ENCODE measurements at places on chromosomes 6 and 20.

GRCh38 chr6:167956983-167957492 is 40.4 kb upstream of the KIF25 start:
- DNase-seq = no peak

DNA sequence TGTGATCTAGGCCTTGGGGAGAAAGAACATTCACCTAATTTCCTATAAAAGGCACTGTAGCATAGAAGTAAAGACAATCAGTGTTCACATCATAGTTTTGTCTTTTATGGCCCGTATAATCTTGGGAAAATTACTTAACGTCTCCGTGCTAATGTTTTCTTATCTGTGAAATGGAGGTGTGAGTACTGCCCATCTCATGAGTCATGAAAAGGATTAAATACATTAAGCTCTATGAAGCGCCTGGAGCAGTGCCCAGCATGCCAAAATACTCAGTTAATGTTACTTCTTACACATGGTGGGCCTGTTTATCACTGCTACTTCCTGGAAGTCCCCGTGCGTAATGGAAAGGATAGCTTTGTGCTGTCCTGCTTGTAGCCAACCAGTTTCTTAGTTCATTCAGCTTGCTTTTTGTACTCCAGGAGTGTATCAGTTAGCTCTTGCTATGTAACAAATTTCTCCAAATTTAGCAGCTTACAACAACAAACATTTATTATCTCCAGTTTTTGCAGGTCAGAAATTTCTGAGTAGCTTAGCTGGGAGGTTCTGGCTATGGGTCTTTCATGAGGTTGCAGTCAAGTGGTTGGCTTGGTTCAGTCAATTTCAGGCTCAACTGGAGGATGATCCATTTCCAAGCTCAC is 103.6 kb upstream of the BMP2 start:
- no peak for DNase-seq

DNA sequence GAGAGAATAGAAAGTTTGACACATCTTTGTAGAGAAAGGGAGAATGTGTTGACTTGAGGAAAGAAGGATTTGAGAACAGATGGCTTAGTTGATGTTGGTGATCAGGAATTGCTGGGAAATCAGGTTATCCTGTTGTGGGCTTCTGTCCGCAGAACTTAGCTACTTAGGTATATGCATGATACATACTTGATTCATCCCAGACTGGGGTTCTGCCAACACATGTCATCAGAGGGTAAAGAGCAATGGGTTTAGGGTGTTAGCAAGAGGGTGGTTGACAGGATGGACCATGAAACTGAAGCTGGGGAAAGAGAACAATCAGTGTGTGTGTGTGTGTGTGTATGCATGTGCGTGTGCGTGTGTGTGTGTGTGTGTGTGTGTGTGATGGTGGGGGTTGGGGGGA is 50.6 kb upstream of the NELFCD start:
- no peak for DNase-seq

DNA sequence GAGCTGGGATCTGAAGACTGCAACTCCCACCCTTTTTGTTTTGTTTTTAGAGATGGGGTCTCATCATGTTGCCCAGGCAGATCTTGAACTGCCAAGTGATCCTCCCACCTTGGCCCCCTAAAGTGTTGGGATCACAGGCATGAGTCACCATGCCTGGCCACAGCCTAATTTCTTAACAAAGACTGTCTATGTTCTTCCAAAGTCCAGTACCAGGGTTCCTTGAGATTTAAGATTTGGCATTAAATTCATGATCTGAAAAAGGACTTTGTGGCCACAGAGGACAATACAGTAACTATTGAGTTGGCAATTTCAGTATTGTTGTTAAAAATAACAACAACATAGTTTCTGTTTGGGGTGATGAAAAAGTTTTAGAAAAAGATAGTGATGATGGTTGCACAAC is 28.7 kb upstream of the BEND3 start:
- DNase-seq = no peak

DNA sequence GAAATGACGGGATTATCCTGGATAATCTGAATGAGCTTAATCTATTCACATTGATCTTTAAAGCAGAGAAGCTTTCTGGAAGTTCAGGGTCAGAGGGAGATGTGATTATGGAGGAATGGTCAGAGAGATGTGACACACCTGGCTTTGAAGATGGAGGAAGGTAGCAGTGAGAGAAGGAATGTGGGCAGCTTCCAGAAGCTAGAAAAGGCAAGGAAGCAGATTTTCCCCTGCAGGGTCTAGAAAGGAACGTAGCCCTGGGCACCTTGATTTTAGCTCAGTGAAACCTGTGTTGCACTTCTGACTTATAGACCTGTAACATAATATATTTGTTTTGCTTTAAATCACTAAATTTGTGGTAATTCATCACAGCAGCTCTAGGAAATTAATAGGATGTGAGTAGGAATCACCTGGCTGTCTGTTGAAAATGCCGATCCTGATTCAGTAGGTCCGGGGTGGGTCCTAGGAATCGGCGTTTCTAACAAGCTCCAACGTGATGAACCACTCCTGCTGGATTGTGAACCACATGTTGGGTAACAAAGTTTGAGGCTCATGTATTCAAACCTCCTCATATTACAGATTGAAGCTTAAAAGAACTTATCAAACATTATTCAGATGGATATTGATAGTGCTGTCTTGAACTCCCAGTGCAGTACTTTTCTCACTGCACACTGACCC is 157.0 kb downstream of the GJA1 start:
- DNase-seq = no peak

- no peak for DNase-seq
Observed at GRCh38 chr20:63118303-63119120, 97.4 kb downstream of the YTHDF1 start.

DNA sequence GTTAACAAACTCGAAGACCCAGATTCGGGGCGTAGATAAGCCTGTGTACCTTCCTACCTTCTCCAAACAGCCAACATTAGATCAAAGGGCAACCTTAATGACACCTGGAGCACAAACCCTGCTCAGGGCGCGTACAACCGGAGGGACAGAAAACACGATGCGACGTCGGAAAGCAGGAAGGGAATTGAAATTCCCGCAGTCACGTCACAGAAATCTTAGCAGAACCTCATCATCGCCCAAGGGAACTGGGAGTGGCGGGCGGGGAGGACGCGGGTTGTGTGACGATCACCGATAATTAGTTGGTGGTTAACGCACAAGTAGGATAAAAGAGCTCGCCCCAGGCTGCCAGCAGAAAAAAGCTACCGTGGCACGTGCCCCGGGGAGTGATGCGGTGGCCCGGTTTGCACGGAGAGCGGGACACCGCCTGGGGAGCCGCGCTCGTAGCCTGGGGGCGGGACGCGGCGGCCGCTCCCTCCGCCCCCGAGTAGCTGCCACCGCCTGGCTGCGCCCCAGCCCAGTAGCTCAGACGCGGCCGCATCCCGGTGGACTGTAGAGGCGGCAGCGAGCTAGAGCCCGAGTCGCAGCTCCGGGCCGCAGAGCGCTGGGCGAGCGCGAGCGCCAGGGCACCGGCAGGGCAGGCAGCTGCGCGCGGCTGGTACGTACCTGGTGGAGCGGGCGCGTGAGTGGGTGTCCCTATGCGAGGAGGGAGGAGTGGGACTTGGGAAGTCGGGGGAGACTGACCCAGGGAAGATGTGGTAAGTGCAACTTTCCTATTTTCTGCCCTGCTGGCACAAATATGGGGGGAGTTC is at the start of gene PKIB:
Gene PKIB, plus strand, starts transcription at position 525 of the 809 bp plus-strand sequence. CDS start 107,390 bp downstream, outside the sequence.
- DNase-seq = peak; percentile 38

GRCh38 chr20:34262488-34263288 is 21.5 kb downstream of the ASIP start:
- no peak for DNase-seq

GRCh38 chr6:29974901-29975560 is 32.7 kb downstream of the HLA-A start:
- no peak for DNase-seq

DNA sequence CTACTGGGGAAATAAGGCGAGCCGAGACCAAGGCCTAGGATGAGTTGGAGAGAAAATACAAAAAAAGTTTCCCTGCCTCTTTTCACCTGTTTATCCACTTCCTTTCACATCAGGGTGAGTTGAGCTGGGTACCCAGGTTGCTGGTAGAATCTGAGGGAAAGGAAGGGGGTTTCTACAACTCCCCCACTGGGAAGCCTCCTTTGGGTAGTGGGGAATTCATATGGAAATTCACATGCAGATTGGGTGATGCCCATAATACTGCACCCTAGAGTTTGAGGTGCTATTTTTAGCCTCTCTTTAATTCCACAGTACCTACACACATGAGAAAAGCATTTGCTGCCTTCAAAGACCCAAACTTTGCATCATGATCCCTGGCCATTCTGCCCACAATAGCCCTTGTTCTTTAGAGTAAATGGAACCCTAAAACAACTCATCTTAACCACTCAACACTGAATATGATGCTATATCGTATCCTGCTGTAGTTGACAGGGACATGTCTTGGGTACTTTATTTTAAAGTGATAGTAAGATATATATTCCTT is 2.7 kb downstream of the OSTM1 start:
- peak; percentile 69 for DNase-seq

DNA sequence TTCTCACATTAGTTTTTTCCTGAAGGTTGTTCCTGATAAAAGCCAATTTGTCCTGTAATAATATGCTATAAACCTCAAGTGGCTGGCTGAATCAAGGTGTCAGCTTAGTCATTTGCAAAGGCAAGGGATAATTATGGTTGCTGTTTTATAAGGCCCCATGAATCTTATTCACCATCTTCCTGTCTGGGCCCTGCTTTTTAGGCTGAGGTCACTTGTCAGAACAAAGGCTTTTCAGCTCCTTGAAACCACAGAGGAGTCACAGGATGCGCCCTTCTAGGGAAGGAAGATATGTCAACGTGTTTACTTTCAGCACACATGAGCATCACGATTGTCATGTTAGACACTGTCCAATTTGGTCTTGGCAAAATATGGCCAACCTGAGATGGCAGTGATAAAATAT is 64.8 kb upstream of the NAA20 start:
- DNase-seq = no peak

- DNase-seq = no peak
Observed at GRCh38 chr6:12962529-12962928, 246.0 kb downstream of the PHACTR1 start.

GRCh38 chr6:13709689-13710551 is 1.7 kb downstream of the RANBP9 start:
- no peak for DNase-seq

- peak; percentile 93 for DNase-seq
Observed at GRCh38 chr6:134178161-134179044, 126.0 kb upstream of the SLC2A12 start.

GRCh38 chr6:48978016-48978415 is 485.0 kb downstream of the MMUT start:
- DNase-seq = no peak

- DNase-seq = no peak
Observed at GRCh38 chr6:166566026-166567011, 20.2 kb downstream of the RAMACL start.

DNA sequence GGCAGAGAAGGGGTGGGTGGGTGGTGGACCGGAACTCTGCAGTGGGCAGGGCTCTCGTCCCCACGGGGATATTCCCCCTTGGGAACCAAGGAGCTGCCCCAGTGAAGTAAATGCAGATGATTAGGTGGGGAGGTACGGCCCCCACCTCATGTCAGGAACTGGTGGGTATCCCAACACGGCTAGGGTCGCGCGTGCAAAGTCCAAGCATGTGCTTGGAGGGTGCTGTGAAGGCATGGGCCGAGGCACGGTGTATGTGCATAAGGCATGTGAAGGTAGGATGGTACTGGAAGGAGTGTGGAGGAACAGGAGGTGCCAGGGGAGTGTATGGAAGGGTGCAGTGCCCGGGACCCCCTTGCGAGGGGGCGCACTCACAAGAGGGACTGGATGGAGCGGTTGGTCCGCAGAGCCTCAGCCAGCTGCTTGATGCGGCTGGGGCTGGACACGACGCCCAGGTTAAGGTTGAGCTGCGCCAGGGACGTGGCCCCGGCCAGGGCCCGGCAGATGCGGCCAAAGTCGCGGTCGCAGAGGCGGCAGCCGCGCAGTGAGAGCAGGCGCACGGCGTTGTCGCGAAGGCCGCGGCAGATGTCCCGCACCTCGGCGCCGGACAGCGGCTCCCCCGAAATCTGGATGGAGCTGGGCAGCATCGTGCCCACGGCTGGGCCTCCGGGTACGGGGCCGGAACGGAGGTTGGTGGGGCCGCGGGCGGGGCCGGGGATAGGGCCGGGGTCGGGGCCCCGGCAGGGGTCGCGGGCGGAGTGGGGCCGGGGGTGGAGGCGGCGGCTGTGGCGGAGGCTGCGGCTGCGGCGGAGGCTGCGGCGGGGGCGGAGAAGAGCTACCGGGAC is 783 bp downstream of the LRRC73 start:
- no peak for DNase-seq

DNA sequence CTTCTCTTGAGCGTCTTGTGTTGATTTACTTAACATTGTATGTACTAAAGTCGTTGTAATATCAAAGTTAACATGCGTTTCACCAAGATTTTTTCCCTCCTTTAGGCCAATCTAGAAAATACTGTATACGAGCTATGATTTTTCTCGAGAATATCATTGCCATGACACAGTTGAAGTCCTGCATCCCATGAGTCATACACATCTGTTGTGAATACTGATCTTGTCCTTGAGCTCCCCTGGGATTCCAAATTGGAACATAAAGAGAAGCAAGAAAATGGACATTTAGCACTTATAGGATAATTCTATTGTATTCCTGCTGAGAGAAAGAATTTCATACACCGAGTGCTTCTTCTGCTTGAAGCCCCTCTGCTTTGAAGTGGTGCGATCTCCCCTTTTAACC is 109.6 kb downstream of the SLC35B3 start:
- DNase-seq = no peak

GRCh38 chr20:41046716-41047115 is 18.1 kb downstream of the TOP1 start:
- no peak for DNase-seq

GRCh38 chr6:170162011-170162774 is 128.7 kb downstream of the DLL1 start:
- DNase-seq = no peak

GRCh38 chr6:53701333-53702218 is 36.0 kb upstream of the KLHL31 start:
- no peak for DNase-seq

- DNase-seq = no peak
Observed at GRCh38 chr6:137471986-137472385, 22.2 kb downstream of the OLIG3 start.

DNA sequence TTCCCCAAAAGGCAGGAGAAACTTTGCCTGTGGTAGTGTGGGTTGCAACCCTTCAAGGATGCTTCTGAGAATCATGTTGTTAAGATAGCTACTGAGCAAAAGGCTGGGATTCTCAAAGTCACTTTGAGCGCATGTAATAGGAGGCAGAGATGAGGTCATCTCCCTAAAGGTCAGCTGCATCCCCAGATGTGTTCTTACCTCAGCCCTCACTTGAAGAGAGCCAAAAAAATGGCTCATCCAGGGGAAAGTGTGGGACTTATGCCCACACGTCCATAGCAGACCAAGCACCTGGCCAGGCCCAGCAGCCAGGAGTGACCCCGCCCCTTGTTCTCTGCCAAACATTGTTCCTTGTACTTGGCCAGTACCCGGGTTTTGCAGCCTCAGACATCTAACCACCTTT is 187.0 kb upstream of the BMP2 start:
- DNase-seq = no peak

GRCh38 chr20:41000628-41001027 is 28.0 kb upstream of the TOP1 start:
- DNase-seq = no peak

- no peak for DNase-seq
Observed at GRCh38 chr20:11252447-11252846, 578.6 kb upstream of the JAG1 start.

- DNase-seq = no peak
Observed at GRCh38 chr6:139820210-139820609, 445.8 kb upstream of the CITED2 start.

GRCh38 chr6:135280375-135281136 is 99.4 kb downstream of the MYB start:
- DNase-seq = no peak

- peak; percentile 17 for DNase-seq
Observed at GRCh38 chr6:79127660-79128059, 49.6 kb upstream of the PHIP start.

GRCh38 chr6:111604259-111605099 is 1.2 kb downstream of the TRAF3IP2 start:
- no peak for DNase-seq

Data from iPS DF 19.7 (cell line).